ENCODE measurements at places on chromosomes 12 and 14. TPM values are rescaled to one million over a fixed set of nuclear protein-coding genes. Genes with fewer than 3 reads are reported as not detected.

DNA sequence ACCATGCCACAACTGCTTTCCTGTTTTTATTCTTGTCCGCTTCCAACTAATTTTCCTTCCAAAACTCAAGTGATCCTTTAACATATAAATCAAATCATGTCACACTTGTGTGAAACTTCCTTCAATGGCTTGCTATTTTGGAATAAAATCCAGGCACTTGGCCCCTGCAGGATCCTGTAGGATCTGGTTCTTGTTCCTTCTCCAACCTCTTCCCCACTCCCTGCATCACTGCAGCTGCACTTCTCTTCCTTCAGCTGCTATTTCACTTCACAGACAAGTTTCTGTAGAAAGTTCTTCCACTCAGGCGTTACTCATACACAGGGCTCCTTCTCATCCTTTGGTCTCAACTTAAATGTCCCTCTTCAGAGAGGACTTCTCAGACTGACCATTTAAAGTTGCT, 239.7 kb upstream of the BTG1 start:
- no peak for DNase-seq

DNA sequence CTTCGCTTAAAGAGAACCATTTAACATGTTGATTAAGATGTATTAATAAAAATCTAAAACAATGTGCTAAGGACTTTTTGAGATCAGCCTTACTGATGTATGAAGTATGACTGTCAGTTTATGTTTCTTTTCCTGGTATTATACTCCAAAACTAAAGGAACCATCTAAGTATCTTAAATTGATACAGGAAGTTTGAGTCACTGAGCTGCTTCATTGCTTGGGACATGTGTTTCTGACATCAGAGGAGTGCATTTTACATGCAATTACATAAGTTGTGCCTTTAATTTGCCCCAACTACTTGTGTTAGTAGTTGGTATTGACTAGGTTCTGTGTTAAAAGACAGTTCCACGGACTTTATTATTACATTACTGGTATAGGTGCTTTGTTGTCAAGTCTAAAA, 50.9 kb downstream of the PROX2 start:
- DNase-seq: no peak

DNA sequence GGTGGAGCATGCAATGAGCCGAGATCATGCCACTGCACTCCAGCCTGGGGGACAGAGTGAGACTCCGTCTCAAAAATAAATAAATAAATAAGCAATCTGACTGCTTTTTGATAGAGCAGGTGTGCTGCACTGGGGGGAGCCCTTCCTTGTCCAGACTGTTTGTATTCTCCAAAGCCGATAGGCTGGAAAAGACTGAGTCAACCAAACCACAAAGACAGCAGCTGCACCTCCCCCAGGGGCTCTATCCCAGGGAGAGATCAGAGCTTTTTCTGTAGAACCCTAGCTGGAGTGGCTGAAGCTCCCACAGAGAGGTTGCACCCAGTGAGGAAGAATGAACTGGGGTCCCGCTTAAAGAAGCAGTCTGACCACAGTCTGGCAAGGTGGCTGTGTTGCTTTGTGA, 45.8 kb upstream of the LALBA start:
- DNase-seq: no peak

GRCh38 chr14:42192738-42193653, 586.3 kb downstream of the LRFN5 start:
- no peak for DNase-seq

DNA sequence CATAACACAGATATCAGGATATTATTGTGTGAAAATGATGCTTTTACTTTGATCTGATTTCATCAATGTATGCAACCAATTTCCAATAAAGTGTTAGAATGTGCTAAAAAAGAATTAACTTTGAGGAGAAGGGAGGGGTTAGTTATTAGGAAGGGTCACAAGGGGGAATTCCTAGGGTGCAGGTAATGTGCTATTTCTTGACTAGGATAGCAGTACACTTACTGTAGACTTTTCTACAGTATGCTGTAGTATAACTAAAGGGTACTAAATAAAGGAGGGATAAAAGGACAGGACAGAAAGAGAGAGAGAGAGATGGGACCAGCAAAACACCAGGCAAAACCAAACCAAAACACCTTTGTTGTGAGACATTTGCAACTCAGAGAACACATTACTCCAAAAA, 121.4 kb upstream of the RAP1B start:
- DNase-seq: no peak

Gene LARP4
- total RNA-seq: 91.7 TPM
